Thoracic aorta (tissue), 2 donors: ENCODE measurements at places on chromosomes 7 and 10. TPM values are rescaled to one million over a fixed set of nuclear protein-coding genes. Genes with fewer than 3 reads are reported as not detected.

Gene HHEX
- total RNA-seq, result 6.2 TPM

Gene MYH16
- total RNA-seq, result not detected

- DNase-seq, result no peak
These were observed 65.8 kb downstream of the DNMBP start for GRCh38 chr10:99943908-99944307.

GRCh38 chr10:22433875-22434274 lies 88.6 kb downstream of the SPAG6 start:
- DNase-seq, result no peak

GRCh38 chr7:116433246-116433645 lies 66.3 kb upstream of the CAV2 start:
- DNase-seq, result no peak
